ENCODE measurements at places on chromosomes 5 and 9.

DNA sequence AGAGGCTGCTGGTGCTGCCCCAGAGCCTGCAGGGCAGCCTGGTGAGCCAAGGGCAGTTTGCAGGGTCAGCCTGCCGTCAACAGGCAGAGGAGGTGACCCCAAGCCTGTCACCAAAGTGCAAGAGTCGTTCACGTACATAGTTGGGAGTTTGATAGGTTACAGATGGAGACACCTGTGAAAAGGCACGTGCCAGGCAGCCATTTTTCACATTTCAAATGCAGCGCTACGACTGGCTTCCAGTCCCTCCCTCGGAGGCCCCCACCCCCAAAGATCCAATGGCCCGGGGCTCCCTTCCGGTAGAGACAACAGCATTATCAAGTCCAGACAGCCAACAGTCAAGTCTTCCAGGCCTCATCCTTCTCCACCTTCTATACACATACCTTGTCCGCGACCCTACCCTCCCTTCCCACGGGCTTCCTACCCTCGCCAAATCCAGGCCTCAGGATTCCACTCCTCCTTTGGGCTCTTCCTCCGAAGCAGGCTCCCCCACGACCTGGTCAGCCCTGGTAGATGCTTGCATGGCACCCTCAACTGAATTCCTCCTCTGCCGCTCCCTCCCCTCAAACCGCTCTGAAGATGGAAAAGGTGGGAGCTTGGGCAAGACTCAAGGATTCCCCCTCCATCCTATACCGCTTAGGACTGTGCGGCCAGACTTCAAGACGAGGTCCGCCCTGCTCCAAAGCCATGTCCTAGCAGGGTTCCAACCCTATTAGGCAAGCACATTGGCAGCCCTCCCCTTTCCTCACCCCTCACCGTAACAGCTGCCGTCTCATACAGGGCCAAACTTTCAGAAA, 13.2 kb downstream of the HNRNPH1 start:
- DNase-seq: no peak

DNA sequence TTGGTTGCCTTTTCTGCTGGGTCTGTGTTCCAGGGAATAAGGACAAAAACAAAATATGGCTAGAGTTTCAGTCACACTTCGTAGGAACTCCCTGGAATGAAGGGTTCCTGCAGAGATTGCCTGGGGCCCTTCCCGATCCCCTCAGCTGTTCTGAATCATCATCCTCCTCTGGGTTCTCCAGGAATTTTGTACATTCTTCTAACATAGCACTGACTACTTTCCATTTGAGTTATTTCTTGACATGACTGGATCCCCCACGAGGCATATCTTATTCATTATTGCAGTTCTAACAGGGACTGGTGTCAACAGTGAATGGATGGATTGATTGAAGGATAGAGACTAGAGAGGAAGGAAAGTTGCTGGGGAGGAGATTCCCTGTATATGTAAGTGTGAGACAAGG, 49.2 kb upstream of the TNC start:
- no peak for DNase-seq

DNA sequence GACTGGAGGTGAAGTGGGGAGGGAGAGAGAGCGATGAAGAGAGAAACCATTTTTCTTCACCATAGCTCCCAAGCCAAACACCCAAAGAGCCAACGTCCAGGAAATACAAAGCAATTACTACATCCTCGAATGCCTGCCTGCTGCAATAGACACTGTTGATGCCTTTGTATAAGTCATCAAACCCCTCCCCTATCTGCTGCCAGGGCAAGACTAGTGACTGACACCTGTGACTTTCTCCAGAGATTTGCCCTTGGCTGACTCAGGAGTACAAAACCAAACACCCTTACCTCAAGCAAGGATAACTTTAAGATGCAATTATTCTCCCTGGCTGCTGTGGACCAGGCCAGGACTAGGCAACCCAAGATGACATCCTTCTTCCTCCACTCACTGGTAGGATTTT, 81.8 kb upstream of the RASA1 start:
- DNase-seq: no peak

DNA sequence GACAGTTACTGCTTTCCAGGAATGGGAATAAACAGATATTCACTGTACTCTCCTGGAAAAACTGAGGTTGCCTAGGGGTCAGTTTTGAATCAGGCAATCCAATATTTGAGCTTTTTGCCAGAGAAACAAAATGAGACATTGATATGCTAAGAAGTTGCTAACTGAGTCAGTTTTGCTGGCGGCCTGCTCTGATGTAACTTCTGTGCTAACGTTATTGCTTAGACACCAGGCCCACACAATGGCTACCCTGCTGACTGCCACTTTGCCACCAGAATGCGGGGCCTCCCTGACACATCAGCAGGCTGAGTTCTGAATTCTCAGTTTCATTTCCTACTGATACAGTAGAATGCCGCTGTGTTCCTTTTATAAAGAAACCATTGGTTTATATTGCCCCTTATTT, 18.2 kb upstream of the ZNF618 start:
- no peak for DNase-seq

- peak; percentile 92 for DNase-seq
Measured at GRCh38 chr9:129139993-129140396, 28.8 kb downstream of the PTPA start.

- DNase-seq: peak; percentile 62
Measured at GRCh38 chr9:133347515-133347984, 381 bp downstream of the MED22 start.

- no peak for DNase-seq
Measured at GRCh38 chr5:74382987-74383593, 257.4 kb downstream of the ENC1 start.

GRCh38 chr9:124849801-124850200, 3.5 kb upstream of the WDR38 start:
- no peak for DNase-seq

DNA sequence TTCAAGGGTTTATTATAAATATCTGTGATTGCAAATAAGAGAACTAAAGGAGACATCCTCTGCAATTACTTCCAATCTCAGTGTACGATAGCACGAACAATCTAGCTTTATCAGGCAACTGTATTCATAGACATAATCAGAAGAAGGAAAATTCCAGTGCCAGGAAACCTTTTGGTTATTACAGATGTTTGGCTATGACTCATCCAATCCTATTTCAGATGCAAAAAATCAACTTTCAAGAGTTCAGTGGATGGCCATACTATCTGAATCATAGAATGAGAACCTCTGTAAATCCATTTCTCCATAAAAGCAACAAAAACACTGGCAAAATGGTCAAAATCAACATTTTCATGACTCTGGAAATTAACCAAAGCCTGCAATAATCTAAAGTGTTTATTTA, 37.9 kb downstream of the GAS1 start:
- no peak for DNase-seq

DNA sequence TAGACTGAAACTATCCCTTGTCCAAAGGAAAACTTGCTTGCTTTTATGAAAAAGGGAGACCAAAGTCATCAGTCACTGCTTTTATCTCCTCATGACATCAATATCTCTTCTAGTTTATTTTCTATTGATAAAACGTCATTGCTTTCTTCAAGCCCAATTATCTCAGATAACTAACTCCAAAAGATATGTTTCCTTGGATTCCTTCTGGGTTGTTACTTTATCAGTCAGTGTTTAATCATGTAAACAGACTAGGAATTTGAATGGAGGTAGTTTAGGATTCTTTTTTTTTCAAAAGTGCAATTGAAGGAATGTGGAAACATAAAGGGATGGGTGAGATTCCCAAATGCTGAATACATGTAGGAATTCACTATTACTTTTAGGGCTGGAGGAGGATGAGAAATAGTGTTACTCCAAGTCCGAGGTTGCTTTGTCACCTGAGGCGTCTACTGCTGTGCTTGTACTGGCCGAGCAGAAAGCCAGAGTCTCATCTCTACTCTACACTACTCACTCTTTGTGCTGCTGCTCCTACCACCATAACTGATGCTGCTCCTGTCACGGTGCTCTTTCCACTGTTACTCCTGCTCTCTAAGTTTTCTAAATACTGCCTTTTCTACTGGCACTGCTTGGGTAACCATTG, 1697.1 kb upstream of the NUDT12 start:
- DNase-seq: no peak

DNA sequence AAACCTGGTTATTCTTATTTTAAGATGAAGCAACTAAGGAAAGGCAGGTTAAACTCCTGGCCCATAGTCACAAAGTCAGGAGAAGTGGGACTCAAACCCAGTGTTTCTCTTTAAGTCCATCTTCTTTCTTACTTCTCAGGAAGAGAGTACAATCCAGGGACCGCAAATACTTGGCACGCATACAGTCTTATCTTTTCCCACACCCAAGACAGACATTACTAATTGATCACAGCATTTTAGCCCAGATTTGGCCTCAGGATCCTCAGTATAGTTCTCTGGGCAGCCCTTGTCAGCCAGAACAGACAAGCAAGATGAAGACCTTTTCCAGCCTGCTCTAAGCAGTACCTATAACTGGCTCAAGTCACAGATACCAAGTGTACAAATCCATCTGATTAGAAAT, 125.5 kb upstream of the RAI14 start:
- DNase-seq: no peak

- DNase-seq: no peak
Measured at GRCh38 chr9:82208741-82209450, 220.3 kb downstream of the SPATA31D1 start.

GRCh38 chr5:76470976-76471375, 67.9 kb downstream of the IQGAP2 start:
- DNase-seq: no peak

DNA sequence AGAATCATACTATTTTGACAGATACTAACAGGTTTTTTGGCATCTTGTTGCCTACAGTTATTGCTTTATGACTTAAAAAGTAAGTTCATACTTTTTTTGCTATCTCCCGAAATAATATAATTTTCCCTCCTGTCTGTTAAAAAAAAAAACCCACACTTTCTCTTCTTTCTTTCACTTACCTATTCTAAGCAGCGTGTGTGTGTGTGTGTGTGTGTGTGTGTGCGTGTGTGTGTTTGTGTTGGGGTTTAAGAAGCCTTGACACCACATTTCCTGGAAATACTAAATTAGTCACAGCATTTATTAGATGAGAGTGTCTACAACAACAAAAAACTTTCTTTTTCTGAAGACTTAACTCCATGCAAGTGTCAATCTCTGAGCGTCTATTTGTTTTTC, 12.4 kb downstream of the TNFAIP8 start:
- DNase-seq: peak; percentile 90

DNA sequence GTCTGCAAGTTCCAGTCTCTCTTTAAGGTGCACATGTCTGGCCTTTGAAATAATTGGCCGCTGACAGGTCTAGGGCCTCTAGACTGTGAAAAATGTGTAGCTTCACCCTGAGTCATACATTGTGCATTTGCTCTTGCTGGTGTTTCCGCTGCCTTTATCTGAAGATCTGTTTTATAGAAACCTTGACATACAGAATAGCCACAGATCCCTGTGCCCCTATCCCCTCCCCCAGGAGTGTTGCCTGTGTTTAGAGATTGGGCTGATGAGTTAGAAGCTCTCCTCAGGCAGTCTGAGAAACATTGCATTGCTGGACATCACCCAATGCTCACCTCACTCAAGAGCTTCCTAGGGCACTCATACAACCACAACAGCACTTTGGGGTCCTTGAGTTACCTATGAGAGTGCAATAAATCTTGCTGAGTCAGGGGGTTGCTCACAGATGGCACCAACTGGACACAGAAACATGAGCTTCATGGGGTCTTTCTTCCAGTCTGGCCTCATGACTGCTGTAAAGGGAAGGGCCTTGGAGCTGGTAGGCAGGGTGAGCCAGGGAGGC, 3.8 kb upstream of the ZNF782 start:
- DNase-seq: no peak

- no peak for DNase-seq
Measured at GRCh38 chr9:97766092-97766491, 69.0 kb upstream of the XPA start.

GRCh38 chr9:94928691-94929368, 202.3 kb downstream of the AOPEP start:
- no peak for DNase-seq

DNA sequence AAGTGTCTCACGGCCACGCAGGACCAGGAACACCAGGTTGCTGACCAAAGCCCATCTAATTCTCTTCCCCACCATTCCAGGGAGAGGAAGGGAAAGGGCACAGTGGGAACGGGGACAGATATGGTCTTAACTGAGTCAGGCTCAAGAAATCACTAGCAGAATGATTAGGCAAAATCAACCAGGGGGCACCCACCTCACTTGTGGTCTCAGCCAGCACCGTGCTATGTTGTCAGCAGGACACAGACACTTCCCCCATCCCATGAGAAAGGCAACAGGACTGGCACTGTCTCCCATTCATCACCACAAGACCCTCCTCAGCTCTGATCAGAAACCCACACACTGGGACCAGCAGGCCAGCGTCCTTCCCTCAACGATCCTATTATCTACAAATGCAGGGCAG, 2.9 kb downstream of the BICD2 start:
- no peak for DNase-seq

- DNase-seq: peak; percentile 33
Measured at GRCh38 chr9:110015759-110016158, 192.2 kb downstream of the C9orf152 start.

DNA sequence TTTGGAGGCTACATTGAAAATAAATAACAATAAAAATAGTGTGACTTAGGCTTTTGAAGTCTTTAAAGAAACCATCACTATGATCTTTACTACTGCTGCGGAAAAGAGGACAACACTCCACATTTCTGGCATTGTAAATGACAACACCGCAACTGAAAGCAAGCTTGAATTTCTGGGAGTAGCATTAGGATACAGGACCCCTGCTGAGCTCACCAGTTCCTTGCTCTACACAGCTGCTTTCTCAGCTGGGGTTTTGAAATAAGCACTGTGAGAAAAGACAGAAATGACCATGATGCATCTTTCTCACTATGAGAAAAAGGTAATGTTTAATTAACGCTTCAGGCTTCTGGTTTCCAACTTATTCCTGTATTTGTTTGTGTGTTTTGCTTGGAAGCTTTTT, 168.0 kb downstream of the TAF11L14 start:
- no peak for DNase-seq

- DNase-seq: no peak
Measured at GRCh38 chr9:111190347-111190746, 139.7 kb downstream of the OR2K2 start.

- no peak for DNase-seq
Measured at GRCh38 chr9:22165144-22165543, 156.0 kb upstream of the CDKN2B start.

- no peak for DNase-seq
Measured at GRCh38 chr9:69877852-69878514, 57.4 kb downstream of the CFAP95 start.

GRCh38 chr9:119432428-119432827, 63.2 kb upstream of the BRINP1 start:
- no peak for DNase-seq

- DNase-seq: no peak
Measured at GRCh38 chr9:101037430-101037829, 8.9 kb downstream of the PLPPR1 start.

GRCh38 chr5:42531611-42532010, 108.4 kb downstream of the GHR start:
- no peak for DNase-seq

DNA sequence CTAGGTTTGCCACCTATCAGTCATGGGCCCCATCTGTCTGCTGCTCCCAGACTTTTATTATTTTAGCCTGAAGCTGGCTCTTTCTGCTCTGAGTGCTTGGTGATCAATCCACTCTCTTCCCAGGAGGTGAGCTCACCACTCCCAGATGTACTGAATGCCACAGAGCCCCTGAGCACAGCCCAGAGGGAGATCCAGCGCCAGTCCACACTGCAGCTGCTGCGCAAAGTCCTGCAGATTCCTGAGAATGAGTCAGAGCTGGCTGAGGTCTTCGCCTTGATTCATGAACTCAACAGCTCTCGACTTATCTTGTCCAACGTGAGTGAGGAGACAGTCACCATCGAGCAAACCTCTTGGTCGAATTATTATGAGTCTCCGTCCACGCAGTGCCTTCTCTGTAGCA, 36.0 kb downstream of the HMGXB3 start:
- no peak for DNase-seq

- no peak for DNase-seq
Measured at GRCh38 chr5:17429353-17429752, 68.7 kb upstream of the TAF11L2 start.
